ENCODE measurements at places on chromosomes 13 and 19. TPM values are rescaled to one million over a fixed set of nuclear protein-coding genes. Genes with fewer than 3 reads are reported as not detected.

DNA sequence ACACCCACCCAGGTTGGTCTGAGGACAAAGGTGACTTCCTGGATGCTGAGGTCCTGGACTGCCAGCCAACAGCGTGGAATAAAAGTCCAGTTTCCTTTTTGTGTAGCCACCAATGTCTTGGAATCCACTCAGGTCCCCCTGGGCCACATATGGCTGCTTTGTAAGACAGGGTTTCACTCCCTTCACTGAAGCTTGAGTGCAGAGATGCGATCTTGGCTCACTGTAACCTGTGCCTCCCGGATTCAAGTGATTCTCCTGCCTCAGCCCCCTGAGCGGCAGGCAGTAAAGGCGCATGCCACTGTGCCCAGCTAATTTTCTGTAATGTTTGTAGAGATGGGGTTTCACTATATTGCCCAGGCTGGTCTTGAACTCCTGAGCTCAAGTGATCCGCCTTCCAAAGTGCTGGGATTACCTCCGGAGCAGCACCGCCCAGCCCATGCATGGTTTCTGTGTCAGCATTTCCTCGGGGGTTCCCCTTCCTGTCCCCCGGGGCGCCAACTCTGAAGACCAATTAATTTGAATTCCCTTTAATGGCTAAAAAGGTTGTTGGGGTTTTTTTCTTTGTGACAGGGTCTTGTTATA, 17.5 kb downstream of the KANK2 start:
- no peaks in the 10 kb centered on the region for H3K36me3 ChIP-seq
- no peak overlapping the region for H3K4me3 ChIP-seq
- no peaks in the 10 kb centered on the region for H3K27me3 ChIP-seq
- no peak for DNase-seq

- DNase-seq = no peak
- H3K4me1 ChIP-seq = no peaks in the 10 kb centered on the region
- no peak overlapping the region for H3K4me3 ChIP-seq
Measured at GRCh38 chr13:28470296-28470695, 24.6 kb downstream of the FLT1 start.

DNA sequence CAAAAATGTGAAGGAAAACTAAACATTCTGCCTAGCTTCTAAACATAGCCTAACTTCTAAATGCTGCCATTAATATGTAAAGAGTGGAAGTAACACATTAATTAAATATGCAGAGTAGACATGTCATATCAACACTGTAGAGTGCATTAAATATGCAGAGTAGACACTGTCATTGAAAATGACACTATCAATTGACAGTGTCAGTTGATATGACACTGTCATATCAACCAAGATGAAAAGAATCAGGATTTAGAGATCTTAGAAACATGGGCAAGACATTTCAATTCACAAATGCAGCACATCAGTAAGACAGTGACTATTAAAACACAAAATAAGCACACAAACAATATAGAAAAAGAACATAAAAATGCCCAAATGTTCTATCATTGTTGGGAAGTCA, 25.3 kb downstream of the ESD start:
- no peaks in the 10 kb centered on the region for H3K4me1 ChIP-seq
- DNase-seq = no peak
- no peaks in the 10 kb centered on the region for H3K36me3 ChIP-seq
- H3K27me3 ChIP-seq = no peaks in the 10 kb centered on the region
- H3K4me3 ChIP-seq = no peak overlapping the region

DNA sequence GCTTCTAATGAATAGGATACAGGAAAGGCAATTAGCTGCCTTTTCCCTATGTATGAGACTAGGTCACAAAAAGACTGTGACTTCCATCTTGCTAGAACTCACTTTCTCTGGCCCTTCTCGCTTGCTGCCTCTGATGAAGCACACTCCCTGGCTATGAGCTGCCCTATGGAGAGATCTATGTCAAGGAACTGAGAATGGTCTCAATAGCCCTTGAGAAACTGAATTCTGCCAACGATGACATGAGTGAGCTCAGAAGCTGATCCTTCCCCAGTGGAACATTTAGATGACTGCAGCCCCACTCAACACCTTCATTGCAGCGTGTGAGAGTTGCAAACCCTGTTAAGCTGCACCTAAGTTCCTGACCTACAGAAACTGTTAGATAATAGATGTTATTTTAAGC, 309.8 kb downstream of the COG6 start:
- no peak for DNase-seq
- no peaks in the 10 kb centered on the region for H3K27me3 ChIP-seq
- H3K36me3 ChIP-seq = no peaks in the 10 kb centered on the region
- no peak overlapping the region for H3K27ac ChIP-seq
- H3K4me3 ChIP-seq = no peak overlapping the region
- H3K4me1 ChIP-seq = no peaks in the 10 kb centered on the region

DNA sequence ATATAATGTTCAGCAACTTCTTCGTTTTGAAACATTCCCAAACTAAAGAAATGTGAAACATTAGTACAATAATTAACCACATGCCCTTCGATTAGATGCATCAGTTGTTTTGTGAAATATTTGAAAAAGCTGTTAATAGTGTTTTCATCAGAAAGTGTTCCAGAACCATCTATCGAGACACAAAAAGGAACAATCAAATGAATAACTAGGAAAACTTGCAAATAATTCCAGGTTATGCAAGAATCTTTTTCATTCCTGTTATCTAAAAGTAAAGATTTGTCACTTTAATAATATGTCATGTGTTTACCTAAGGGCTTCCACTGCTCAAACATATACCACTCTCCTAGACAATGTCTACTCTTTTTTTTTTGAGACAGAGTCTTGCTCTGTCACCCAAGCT, 904.2 kb upstream of the MIR17HG start:
- no peaks in the 10 kb centered on the region for H3K27me3 ChIP-seq
- DNase-seq = no peak
- no peaks in the 10 kb centered on the region for H3K36me3 ChIP-seq
- no peak overlapping the region for H3K4me3 ChIP-seq
- H3K27ac ChIP-seq = no peak overlapping the region

DNA sequence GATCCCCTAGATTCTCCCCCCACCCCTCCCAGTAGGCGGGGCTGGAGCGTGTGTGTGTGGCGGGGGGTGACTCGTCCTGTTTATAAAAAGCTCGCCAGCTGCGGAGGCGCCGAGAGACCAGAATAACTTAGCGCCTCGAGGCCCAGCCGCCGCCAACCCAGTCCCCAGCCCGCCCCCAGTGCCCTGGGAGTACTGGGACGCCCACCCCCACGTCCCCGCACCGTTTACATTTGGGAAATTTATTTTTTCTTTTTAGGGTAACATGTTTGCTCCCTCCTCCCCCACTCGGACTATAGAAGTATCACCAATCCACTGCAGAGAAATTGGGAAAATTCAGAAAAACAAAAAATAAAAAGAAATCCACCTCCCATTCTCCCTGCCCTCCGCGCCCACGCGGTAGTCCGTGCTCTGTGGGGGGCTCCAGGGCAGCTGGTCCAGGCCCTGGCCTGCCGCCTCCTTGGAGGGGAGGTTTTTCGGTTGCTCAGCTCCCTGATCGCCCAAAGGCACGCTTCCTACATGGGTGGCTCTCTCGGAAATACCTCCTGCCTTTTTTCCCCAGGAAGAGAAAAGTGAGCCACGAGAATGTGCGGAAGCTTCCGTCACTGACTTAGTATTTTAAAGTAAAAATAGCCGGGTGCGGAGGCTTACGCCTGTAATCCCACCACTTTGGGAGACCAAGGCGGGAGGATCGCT, 1.5 kb upstream of the RAB3A start:
- peak overlapping the region; percentile 85 for H3K27ac ChIP-seq
- peak; percentile 47 for DNase-seq
- H3K4me3 ChIP-seq = peak overlapping the region; percentile 82
- H3K27me3 ChIP-seq = no peaks in the 10 kb centered on the region

DNA sequence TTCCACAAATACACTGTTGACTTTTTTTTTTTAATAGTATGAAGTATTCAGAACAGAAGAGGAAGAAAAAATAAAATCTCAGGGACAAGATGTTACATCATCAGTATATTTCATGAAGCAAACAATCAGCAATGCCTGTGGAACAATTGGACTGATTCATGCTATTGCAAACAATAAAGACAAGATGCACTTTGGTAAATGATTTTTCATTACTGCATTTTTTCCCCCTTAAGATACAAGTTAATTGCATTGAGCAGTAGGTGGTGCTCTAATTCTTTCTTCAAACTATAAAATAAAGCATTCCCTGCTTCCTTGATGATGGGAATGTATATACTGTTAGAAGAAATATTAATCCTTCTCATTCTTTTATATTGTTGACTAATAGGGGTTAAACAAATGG, 17.1 kb downstream of the UCHL3 start:
- DNase-seq = no peak
- H3K4me3 ChIP-seq = no peak overlapping the region
- H3K27me3 ChIP-seq = no peaks in the 10 kb centered on the region
- H3K4me1 ChIP-seq = no peaks in the 10 kb centered on the region
- peaks cover 26% of the 10 kb centered on the region for H3K36me3 ChIP-seq

GRCh38 chr19:45886427-45887199, 672 bp upstream of the IRF2BP1 start:
- no peaks in the 10 kb centered on the region for H3K36me3 ChIP-seq
- H3K4me3 ChIP-seq = peak overlapping the region; percentile 99
- peaks cover 34% of the 10 kb centered on the region for H3K4me1 ChIP-seq
- peak overlapping the region; percentile 86 for H3K27ac ChIP-seq
- peak; percentile 87 for DNase-seq

DNA sequence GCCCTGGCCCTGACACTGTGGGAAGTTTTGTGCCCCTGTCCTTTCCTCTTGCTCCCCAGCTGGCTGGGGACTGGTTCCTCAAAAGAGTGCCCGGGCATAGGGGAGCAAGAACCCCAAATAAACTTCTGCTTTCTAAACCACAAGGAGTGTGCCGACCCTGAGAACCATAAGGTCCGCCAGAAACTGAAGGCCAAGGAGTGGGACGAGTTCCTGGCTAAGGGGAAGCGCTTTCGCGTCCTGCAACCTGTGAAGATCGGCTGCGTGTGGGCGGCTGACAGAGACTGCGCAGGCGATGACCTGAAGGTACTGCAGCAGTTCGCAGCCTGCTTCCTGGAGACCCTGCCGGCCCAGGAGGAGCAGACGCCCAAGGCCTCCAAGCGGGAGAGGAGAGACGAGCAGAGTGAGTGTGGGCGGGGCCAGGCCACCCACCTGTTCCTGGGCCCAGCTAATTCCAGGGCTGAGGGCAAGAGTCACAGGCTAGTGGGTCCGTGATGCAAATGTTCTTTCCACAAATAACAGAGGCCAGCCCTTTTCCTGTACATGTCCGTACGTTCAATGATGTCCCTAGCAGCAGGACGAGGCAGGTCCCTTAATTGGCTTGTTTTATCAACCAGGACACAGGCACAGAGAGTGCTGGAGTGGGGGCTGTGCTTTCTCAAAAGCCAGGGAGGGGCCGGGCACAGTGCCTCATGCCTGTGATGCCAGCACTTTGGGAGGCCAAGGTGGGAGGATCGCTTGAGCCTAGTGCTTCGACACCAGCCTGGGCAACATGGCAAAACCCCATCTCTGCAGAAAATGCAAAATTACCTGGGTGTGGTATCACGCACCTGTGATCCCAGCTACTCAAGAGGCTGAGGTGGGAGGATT, 25.6 kb downstream of the UBXN6 start:
- H3K27me3 ChIP-seq = no peaks in the 10 kb centered on the region
- no peak overlapping the region for H3K27ac ChIP-seq
- H3K36me3 ChIP-seq = peaks cover 5% of the 10 kb centered on the region
- no peaks in the 10 kb centered on the region for H3K4me1 ChIP-seq
- no peak for DNase-seq

DNA sequence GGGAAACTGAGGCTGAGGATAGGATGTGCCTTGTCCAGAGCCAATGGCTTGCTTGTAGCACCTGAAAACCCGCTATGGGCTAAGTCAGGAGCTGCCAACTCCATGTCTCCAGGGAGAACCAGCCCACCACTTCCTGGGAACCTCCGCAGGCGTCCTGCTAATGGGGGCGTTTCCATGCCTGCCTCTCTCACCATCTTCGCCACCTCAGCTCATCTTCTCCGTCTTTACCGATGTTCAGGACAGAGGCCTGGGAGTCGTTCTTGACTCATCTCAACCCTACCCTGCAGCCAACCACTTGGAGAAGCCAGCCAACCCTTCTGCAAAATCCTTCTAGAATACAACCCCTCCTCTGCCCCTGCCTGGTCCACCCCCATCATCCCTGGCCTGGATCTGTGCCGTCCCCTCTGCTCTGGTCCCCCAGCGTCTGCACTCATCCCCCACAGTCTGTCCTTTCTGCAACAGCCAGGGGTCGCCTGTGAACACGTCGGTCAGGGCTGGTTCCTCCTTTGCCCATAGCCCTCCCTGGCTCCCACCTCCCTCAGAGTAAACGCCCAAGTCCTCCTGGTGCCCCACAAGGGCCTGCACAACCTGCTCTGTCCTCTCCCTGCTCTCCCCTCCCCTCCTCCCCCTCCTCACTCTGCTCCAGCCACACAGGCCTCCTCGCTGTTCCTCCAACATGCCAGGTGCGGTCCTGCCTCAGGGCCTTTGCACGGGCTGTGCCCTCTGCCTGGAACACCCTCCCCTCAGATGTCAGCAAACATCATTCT, 31.0 kb downstream of the PTPRS start:
- H3K27ac ChIP-seq = no peak overlapping the region
- no peaks in the 10 kb centered on the region for H3K27me3 ChIP-seq
- no peaks in the 10 kb centered on the region for H3K36me3 ChIP-seq
- H3K4me3 ChIP-seq = no peak overlapping the region
- no peak for DNase-seq

DNA sequence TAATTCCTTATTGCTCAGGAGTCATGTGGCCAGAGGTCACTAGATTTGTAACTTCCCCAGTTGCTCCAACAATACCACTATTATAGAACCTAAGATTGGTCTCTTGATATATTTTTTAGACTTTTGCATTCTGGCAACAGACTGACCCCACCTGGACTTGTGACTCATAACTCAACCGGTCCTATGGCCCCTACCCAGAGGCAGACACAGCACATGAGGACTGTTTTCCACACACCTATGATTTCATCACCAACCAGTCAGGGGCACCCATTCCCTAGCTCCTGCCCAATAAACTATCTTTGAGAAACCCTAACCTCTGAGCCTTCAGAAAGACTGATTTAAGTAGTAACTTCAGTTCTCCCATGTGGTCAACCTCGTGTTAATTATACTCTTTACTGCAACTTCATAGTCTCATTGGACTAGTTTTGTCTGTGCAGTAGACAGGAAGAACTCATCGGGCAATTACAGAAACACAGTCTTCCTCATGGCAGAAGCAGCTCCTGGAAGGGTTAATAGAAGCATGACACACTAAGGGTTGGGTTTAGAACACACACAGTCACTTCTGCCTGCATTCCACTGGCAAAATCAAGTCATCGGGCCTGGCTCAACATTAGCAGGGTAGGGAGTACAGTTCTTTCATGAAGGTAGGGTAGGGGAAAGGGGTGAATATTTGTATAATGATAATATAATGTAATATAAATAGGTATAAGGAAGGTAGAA, 251.8 kb downstream of the UQCRFS1 start:
- H3K4me3 ChIP-seq = no peak overlapping the region
- no peaks in the 10 kb centered on the region for H3K27me3 ChIP-seq
- no peaks in the 10 kb centered on the region for H3K4me1 ChIP-seq
- no peak overlapping the region for H3K27ac ChIP-seq

RUBCNL gene
- polyA plus RNA-seq = 0.04 TPM

APOC4 gene
- not detected for polyA plus RNA-seq

SPTBN4 gene
- polyA plus RNA-seq = 0.20 TPM

All from naive thymus-derived CD4-positive, alpha-beta T cell (primary cell).